ENCODE measurements at places on chromosomes 4 and X. TPM values are rescaled to one million over a fixed set of nuclear protein-coding genes. Genes with fewer than 3 reads are reported as not detected.

- no peak overlapping the region for H3K4me3 ChIP-seq
- H3K27me3 ChIP-seq = no peaks in the 10 kb centered on the region
- H3K27ac ChIP-seq = no peak overlapping the region
- peaks cover 57% of the 10 kb centered on the region for H3K4me1 ChIP-seq
- DNase-seq = no peak
These were observed 121.6 kb upstream of the TRIM2 start for GRCh38 chr4:153082322-153083301.

- no peak for DNase-seq
- H3K27me3 ChIP-seq = peaks cover 8% of the 10 kb centered on the region
- no peaks in the 10 kb centered on the region for H3K36me3 ChIP-seq
- H3K27ac ChIP-seq = no peak overlapping the region
- H3K4me3 ChIP-seq = no peak overlapping the region
- H3K4me1 ChIP-seq = peaks cover 6% of the 10 kb centered on the region
These were observed 5.3 kb downstream of the FGF5 start for GRCh38 chr4:80271801-80272200.

- no peak for DNase-seq
- H3K4me1 ChIP-seq = no peaks in the 10 kb centered on the region
- H3K27me3 ChIP-seq = no peaks in the 10 kb centered on the region
- H3K4me3 ChIP-seq = no peak overlapping the region
- no peaks in the 10 kb centered on the region for H3K36me3 ChIP-seq
These were observed 407.6 kb downstream of the ANKRD50 start for GRCh38 chr4:124304941-124305340.

DNA sequence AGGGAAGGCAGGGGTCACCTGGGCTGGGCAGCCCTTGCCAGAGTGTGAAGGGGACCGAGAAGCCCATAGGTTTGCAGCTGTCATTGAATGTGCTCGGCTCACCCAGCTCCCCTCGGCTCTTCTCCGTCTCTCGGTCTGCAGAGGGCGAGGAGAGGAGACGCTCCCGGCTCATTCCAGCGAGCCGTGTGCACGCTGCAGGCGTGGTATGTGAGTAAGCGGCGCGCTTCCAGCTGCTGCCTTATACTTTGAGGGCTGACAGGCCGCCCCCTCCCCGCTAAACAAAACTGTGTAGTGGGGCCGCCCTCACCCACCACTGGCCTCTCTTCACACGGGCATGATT is 23.0 kb upstream of the BCORL1 start:
- H3K4me3 ChIP-seq = no peak overlapping the region
- peaks cover 14% of the 10 kb centered on the region for H3K4me1 ChIP-seq
- no peak for DNase-seq
- H3K36me3 ChIP-seq = no peaks in the 10 kb centered on the region
- H3K27me3 ChIP-seq = no peaks in the 10 kb centered on the region

- H3K36me3 ChIP-seq = no peaks in the 10 kb centered on the region
- no peak overlapping the region for H3K4me3 ChIP-seq
- no peaks in the 10 kb centered on the region for H3K4me1 ChIP-seq
- no peak overlapping the region for H3K27ac ChIP-seq
- no peaks in the 10 kb centered on the region for H3K27me3 ChIP-seq
These were observed 85.0 kb downstream of the VCX3A start for GRCh38 chrX:6449946-6450345.

- no peak overlapping the region for H3K27ac ChIP-seq
- no peak for DNase-seq
- no peaks in the 10 kb centered on the region for H3K36me3 ChIP-seq
- H3K27me3 ChIP-seq = no peaks in the 10 kb centered on the region
These were observed 38.2 kb downstream of the HTRA3 start for GRCh38 chr4:8307714-8308113.

DNA sequence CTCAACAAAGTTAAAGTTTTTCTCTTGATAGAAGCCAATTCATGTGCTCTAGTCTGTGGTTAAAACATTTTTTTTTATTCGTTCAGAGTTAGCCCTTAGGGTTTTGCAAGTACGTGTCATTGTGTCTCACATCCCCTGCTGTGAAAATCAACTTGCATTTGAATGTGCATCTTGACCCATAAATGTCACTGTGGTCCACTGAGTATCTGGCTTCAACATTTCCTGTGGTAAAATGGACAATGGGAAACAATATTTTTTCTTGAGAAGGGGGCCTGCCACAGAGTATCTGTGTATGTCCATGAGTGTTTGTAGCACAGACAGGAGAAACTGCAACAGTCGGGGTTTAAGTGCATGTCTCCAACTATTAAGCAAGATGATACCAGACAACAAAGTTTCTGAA is 554.8 kb upstream of the TENM3 start:
- no peak overlapping the region for H3K4me3 ChIP-seq
- DNase-seq = no peak
- no peaks in the 10 kb centered on the region for H3K4me1 ChIP-seq
- no peaks in the 10 kb centered on the region for H3K27me3 ChIP-seq
- H3K27ac ChIP-seq = no peak overlapping the region

Gene AFF2
- total RNA-seq = 0.90 TPM

Gene FREM3
- not detected for total RNA-seq

- no peak overlapping the region for H3K4me3 ChIP-seq
- H3K27me3 ChIP-seq = no peaks in the 10 kb centered on the region
- no peak for DNase-seq
- no peak overlapping the region for H3K27ac ChIP-seq
- no peaks in the 10 kb centered on the region for H3K4me1 ChIP-seq
These were observed 61.7 kb upstream of the SRD5A3 start for GRCh38 chr4:55284331-55284730.

DNA sequence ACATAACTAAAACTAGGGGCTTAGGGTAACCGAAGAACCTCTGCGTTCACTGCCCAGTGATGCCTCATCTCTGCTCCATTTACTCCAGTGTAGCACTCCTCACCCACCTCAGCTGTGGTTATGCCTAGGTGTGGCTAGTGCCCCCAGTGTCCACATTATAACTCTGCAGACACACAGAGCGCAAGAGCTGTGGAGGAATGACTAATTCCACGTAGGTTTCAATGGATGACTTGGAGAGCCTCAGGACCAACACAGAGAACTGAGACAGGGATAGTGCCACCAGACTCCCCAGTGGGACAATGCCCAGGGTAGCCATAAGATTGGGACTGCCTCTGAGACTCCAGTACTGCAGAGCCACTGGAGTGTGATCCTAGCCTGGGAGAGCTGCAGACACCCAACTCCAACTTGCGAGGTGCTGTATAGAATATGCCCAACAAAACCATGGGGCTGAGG is 542.4 kb upstream of the DIPK2B start:
- peaks cover 6% of the 10 kb centered on the region for H3K4me1 ChIP-seq
- no peak for DNase-seq
- no peak overlapping the region for H3K4me3 ChIP-seq
- no peak overlapping the region for H3K27ac ChIP-seq

DNA sequence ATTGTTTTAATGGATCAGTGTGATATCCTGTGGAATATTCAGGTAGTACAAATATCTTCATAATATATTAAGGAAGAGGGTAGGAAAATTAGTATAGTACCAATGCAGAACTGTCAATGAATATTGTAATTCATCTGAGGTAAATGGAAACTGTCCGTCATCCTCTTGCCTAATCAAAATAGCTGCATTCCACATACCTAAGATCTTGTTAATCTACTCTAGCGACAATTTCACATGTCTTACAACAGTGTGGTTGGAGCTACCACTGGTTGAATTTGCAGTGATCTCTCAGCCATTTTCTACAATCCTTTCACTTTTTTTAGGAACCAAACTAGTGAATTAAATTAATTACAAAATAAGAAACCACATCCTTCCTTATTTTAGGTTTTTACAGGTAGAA is 117.5 kb downstream of the PCDH18 start:
- no peak overlapping the region for H3K4me3 ChIP-seq
- no peaks in the 10 kb centered on the region for H3K36me3 ChIP-seq
- no peak overlapping the region for H3K27ac ChIP-seq
- no peak for DNase-seq
- H3K27me3 ChIP-seq = no peaks in the 10 kb centered on the region
- H3K4me1 ChIP-seq = no peaks in the 10 kb centered on the region

Gene NXF2B
- not detected for total RNA-seq

- no peaks in the 10 kb centered on the region for H3K36me3 ChIP-seq
- H3K4me1 ChIP-seq = no peaks in the 10 kb centered on the region
- H3K27ac ChIP-seq = no peak overlapping the region
- H3K4me3 ChIP-seq = no peak overlapping the region
- no peaks in the 10 kb centered on the region for H3K27me3 ChIP-seq
- no peak for DNase-seq
These were observed 45.4 kb upstream of the UGT2A3 start for GRCh38 chr4:68997040-68997439.

- H3K27me3 ChIP-seq = no peaks in the 10 kb centered on the region
- DNase-seq = no peak
- no peaks in the 10 kb centered on the region for H3K36me3 ChIP-seq
- H3K4me3 ChIP-seq = no peak overlapping the region
These were observed 47.7 kb upstream of the FAM9A start for GRCh38 chrX:8848911-8849310.

GRCh38 chrX:30577362-30577991 is at the start of gene TASL:
TASL (minus strand) TSS chrX:30577766; CDS start chrX:30560355, 17,411 bp downstream.
- peak within 1 kb of the TSS; percentile 53 for H3K27ac ChIP-seq
- peaks cover 5% of the 10 kb centered on the region for H3K4me1 ChIP-seq
- no peaks in the 10 kb centered on the region for H3K36me3 ChIP-seq
- H3K4me3 ChIP-seq = no peak within 1 kb of the TSS
- peak; percentile 27 for DNase-seq

- no peaks in the 10 kb centered on the region for H3K36me3 ChIP-seq
- no peaks in the 10 kb centered on the region for H3K4me1 ChIP-seq
- H3K27me3 ChIP-seq = no peaks in the 10 kb centered on the region
- H3K4me3 ChIP-seq = no peak overlapping the region
- no peak overlapping the region for H3K27ac ChIP-seq
- DNase-seq = no peak
These were observed 151.6 kb downstream of the EMCN start for GRCh38 chr4:100366213-100366612.

- no peaks in the 10 kb centered on the region for H3K27me3 ChIP-seq
- no peak overlapping the region for H3K4me3 ChIP-seq
- no peaks in the 10 kb centered on the region for H3K4me1 ChIP-seq
- no peak for DNase-seq
These were observed 481.6 kb upstream of the FSTL5 start for GRCh38 chr4:162645381-162645780.

DNA sequence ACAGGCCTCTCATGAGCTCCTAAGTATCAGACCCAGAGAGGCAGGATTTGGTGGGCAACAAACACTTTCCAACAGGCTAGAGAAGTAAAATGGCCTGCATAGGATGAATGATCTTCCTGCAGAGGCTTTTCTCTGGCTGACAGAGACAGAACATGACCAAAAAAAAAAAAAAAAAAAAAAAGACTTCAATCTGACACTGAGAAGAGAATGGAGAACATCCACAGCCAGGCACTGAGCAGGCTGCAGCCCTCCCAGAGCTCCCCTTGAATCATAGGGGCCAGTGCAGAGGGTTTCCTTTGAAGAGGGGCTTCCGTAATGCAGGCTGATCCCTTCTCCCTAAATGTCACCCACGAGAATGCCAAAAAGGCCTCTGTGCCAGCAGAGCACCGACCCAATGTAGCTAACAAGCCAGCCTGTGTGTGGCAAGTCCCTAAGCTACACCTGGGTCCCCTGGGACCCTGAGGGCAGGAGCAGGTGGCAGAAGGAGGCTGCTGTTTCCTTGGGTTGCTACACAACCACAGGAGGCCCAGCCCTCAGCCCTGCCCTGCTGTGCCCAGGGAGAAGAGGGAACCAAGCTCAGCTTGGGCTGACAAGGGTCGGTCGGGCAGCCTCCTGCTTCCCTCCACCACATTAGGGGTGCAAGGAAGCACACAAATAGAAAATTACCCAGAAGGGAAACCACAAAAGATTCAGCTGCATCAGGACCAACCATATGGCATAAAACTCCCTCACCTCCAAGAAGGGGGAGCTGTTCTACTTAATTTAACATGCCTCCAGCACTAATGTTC is 55.6 kb downstream of the MAP7D2 start:
- H3K27me3 ChIP-seq = no peaks in the 10 kb centered on the region
- no peak for DNase-seq
- H3K4me3 ChIP-seq = no peak overlapping the region
- H3K4me1 ChIP-seq = no peaks in the 10 kb centered on the region
- H3K36me3 ChIP-seq = no peaks in the 10 kb centered on the region

Gene HSD17B13
- 0.58 TPM for total RNA-seq

- H3K4me3 ChIP-seq = no peak overlapping the region
- H3K27ac ChIP-seq = no peak overlapping the region
- DNase-seq = peak; percentile 9
These were observed 168.8 kb upstream of the FAM47A start for GRCh38 chrX:34300871-34301270.

GRCh38 chr4:177308125-177308524 is 1.5 kb upstream of the NEIL3 start:
- peaks cover 25% of the 10 kb centered on the region for H3K4me1 ChIP-seq
- no peaks in the 10 kb centered on the region for H3K27me3 ChIP-seq
- no peak overlapping the region for H3K4me3 ChIP-seq
- H3K36me3 ChIP-seq = no peaks in the 10 kb centered on the region

Gene OTUD6A
- not detected for total RNA-seq

DNA sequence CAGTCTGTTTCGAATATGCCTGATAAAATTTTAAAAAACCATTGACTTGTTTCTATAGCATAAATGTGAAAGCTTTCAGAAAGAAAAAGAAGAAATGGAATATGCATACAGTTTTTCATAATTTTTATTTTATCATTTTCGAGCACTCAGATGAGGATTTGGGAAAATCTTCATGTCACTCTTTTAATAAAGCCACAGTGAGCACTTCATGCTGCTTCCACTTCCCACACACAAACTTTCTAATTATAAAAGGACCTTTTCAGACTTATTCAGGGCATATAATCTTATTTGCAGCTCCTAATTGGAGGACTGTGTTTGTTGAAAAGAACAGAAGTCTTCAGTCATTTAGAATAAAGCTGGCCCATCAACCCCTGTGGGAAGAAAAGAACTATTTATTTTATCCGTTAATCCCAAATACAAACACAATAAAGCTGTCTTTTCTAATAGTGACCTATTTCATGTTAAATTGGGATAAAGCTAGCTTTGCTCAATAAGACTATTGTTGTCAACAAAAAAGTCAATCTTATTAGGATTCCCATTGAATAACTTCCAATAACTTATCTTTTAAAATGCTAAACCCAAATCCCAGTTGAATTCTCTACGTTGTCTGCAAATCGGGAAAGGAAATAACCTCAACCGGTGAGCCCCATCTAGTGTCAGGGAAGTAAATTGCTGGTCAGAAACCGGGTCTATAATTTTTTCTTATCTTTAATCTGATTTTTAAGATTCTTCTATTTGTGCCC is 211.5 kb downstream of the PDGFRA start:
- no peaks in the 10 kb centered on the region for H3K4me1 ChIP-seq
- H3K27me3 ChIP-seq = no peaks in the 10 kb centered on the region
- no peaks in the 10 kb centered on the region for H3K36me3 ChIP-seq
- no peak for DNase-seq
- H3K4me3 ChIP-seq = no peak overlapping the region
- no peak overlapping the region for H3K27ac ChIP-seq

GRCh38 chrX:8738588-8739189 is 6.8 kb upstream of the ANOS1 start:
- DNase-seq = peak; percentile 13
- H3K36me3 ChIP-seq = no peaks in the 10 kb centered on the region
- no peak overlapping the region for H3K27ac ChIP-seq
- H3K27me3 ChIP-seq = no peaks in the 10 kb centered on the region
- H3K4me1 ChIP-seq = no peaks in the 10 kb centered on the region
